ENCODE measurements at places on chromosomes 1 and 21.
A peak's percentile ranks its signal among the peaks of the same experiment; 100 is the strongest.

DNA sequence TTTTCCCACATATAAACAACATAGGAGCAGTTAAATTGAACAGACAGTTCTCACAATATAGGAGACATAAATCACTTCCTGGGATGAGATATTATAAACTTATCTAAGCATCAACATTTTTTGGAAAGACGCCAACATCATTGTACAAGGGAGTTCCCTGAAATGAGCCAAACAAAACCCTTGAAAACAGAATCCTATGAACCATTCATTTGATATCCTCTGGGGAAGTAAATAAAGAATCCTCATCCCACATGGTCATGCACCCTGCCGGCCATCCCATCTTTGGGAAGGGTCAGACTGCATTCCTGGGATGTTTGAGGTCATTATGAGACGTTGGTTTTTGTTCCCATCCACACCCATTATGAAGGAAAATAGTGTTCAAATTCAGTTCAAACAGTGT is 111.8 kb upstream of the USP25 start:
- DNase-seq = no peak

DNA sequence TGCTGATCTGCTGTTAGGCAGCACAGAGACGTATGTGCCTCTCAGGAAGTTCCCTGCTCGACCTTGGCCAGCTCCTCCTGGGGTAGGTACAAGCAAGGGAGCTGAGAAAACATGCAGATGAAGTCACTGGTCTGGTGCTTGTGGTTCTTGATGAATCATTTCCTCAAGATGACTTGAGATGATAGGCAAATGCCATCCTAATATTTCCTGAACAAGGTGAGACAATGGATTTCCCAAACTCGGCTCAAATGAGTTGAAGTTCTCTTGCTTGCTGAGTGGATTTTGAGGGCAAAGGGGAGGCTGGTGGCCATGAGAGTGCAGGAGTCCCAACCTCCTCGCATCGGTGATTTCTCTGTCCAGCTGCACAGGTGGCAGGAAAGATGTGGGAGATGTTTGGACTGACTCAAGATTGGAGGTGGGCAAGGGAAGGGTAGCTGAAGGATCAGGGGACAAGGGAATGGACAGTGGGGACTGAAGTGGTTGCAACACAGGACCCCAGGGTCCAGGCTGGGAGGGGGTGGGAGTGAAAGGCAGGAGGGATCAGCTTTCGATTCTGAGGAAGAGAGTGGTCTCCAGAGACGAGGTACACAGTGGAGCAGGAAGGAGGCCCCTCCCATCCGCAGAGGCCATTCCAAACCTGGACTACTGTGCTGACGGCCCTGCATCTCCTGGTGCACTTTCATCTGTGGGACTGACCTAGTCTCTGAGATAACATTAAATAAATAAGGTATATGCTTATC is 63.9 kb downstream of the CAPN2 start:
- DNase-seq = no peak

- peak; percentile 43 for DNase-seq
Observed at GRCh38 chr1:208242941-208243526, 1.1 kb downstream of the PLXNA2 start.

DNA sequence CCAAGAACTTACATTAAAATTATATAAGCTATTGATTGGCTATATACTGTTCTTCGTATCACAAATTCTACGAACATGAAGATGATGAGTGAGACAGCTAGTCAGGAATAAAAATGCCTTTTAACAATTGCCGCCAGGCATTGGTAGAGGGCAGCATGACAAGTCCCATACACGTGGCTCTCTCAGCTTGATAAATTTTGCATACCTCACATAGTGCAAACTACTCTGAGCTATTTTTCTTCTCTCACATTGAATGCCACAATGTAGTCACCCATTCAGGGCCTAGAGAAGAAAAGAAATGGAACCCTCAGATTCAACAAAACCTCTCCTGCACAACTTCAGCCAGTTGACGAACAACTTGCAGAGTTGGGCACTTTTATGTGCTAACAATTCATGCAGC is 27.0 kb upstream of the FMO2 start:
- no peak for DNase-seq

- DNase-seq = no peak
Observed at GRCh38 chr1:164675342-164675904, 116.4 kb downstream of the PBX1 start.

DNA sequence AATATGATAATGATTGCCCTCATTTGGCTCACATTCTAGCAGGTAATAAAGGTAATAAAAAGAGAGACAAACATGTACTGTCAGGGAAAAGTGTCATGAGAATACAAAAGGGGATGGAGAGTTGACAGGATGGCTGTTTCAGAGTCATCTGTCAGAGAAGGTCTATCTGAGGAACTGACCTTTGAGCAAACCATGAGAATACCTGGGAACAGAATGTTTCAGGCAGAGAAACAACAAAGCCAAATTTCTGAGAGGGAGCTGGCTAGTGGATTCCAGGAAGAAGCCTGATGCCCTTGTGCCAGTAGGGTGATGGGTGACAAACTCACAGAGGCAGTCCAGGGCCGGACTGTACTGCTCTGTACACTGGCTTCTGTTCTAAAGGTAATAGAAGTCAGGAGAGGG is 107.2 kb downstream of the C1orf21 start:
- DNase-seq = no peak

DNA sequence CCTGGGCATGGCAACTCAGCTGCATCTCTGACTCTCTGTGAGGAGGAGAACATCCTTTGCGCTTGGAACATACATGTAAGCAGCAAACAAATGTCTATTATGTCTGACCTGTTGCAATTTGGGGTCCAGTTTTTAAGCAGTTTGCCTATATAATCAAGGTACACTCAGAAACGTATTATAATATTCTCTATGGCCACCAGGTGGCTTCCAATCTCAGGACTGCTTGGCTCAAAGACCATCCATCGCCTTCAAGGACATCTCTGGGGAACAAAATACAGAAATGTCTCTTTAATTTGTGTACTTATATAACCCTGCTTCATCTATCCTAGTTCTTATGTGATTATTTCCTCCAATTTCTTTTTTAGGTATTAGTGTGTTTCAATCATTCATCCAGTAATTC is 227.2 kb downstream of the OLFM3 start:
- no peak for DNase-seq

DNA sequence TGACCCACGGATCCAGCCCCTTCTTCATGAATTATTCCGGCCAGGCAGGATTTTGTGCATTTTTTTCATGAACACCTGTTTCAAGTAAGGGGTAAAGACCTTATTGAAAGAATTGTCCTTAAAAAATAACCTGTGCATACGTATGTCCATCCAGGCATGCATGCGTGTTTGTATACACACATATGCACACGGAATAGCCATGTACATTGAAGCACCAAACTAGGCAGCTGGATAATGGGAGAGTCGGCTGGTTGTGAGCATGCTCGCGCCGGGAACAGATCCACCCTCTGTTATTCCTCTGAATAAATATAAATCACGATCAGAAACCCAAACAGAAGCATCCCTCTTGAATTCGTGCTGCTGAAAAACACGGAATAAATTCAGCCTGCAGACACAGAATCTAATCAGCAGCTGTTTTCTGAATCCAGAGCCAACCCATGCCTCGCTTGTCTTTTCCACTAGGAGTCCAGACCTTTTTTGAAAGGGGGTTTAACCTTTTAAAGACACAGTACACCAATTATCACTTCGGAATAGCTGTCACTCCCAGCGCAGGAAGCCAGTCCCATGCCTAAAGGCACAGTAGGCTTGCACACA is at the start of gene HIVEP3:
HIVEP3 (minus strand) TSS at position 473 of the 594 bp plus-strand sequence.
- DNase-seq = no peak

DNA sequence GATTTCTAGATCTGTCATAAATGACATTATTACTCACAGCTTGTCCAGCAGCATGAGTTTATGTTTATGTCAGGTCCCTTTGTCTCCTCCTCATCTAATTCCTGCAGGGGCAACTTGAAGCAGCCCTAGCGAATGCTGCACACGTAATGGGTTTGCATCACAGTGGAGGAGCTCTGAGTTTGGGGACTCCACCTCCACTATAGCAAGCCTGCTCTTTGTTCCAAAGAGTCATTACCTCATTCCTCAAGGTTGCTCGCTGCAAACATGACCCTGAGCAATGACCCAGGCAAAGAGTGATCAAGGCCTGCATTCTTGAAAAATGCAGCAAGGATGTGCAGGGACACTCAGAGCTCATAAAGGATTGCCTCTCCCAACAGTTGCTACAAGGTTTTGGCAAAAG is 261.9 kb downstream of the HHIPL2 start:
- no peak for DNase-seq

GRCh38 chr1:220019071-220019470 is 27.2 kb downstream of the EPRS1 start:
- no peak for DNase-seq

GRCh38 chr1:229101011-229101871 is 169.7 kb upstream of the RAB4A start:
- DNase-seq = no peak

DNA sequence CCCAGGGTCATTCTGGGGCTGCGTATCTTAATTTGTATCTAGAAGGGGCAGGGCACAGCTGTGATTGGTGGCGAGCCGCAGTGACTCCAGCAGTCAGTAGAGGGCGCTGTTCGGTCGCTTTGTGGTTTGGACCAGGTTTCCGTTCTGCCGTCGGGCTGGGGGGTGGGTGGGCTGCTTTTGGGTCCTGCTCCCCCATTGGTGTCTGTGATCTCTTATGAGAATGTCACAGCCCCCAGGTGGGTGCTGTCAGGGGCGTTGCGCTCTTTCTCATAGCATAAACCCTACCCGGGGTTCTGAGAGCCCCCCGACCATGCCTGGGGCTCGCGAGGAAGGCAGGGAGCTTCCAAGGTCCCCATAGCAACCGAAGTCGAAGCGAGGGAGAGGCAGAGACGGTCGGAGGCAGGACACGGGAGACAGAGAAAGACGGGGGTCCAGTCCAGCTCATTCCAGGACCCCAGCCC is 5.4 kb downstream of the TFF3 start:
- no peak for DNase-seq

- DNase-seq = no peak
Observed at GRCh38 chr1:7956218-7957032, 5.1 kb upstream of the PARK7 start.

DNA sequence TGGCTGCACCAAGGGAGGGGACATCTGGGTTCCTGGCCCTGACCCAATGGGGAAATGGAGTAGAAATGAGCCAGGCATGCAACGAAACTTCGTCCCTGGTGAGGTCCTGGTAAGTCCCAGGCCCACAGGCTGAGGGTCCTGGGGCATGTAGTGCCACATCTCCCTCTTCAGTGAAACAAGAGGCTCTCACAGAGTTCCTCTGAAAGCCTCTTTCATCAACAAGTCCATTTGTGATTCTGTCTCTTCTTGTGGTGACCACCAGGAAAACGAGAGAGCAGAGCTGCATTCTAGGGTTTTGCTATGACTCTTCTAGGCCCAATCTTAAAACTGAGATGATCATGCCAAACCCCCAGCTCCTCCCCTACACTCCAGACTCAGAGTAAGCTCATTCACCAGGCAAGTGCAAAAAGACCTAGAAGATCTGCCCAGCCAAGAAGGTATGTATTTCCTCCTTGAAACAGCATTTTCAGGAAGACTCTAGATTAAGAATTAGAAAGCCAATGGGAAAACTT is 24.3 kb upstream of the RNF220 start:
- DNase-seq = no peak

DNA sequence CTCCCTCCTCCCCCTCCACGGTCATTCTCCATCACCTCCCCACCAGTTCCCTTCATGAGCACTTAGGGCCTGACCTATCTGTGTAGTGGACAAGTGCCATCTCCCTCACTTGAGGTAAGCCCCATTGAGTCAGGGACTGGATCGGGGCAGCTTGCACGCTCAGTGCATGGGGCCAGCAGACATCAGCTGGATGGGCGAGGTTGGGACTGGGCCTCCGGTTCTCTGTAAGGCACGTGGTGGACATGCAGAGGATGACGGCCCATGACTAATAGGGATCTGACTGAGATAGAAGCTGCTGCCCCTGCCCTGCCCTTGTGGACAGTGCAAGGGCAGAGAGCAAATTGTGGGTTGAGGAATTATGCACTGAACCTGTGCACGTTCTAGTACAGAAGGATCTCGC is 120.4 kb upstream of the C1orf174 start:
- no peak for DNase-seq

DNA sequence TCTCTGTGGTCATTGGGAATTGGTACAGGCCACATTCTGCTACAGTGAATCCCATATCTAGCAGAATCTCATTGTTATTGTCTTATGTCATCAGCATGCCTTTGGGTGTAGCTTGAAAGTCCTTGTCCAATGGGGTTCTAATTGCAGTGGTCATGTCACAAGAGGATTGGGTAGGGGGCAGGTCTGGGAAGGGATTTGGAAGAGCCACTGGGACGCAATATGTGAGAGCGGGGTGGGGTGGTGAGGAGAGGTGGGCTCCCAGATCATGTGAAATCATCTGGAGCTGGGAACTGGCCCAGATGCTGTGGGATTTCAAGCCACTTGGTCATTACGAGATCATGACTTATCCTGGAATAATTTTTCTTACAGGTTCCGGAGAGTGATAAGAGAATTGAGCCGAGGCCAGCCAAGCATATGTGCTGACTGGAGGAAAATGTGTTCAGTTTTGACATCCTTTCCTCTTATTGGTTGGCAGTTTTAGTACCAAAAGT is 16.3 kb downstream of the CNIH3 start:
- no peak for DNase-seq

DNA sequence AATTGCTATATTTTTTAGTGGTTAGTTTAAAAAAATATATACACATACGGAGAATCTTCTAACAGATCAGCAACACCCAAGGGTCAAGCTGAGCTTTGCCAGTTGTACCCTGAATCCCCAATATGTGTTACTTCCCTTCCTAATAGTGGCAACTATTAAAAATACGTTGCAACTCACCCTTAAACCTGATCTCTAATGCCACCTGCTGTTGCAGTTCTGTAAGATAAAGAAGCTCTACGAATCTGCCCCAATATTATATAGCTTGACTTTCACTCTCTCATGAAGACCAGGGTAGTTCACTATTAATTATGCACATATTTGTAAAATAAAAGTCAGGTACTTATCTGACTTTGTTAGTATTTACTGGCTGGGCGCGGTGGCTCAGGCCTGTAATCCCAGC is 58.4 kb downstream of the ASH1L start:
- peak; percentile 18 for DNase-seq

DNA sequence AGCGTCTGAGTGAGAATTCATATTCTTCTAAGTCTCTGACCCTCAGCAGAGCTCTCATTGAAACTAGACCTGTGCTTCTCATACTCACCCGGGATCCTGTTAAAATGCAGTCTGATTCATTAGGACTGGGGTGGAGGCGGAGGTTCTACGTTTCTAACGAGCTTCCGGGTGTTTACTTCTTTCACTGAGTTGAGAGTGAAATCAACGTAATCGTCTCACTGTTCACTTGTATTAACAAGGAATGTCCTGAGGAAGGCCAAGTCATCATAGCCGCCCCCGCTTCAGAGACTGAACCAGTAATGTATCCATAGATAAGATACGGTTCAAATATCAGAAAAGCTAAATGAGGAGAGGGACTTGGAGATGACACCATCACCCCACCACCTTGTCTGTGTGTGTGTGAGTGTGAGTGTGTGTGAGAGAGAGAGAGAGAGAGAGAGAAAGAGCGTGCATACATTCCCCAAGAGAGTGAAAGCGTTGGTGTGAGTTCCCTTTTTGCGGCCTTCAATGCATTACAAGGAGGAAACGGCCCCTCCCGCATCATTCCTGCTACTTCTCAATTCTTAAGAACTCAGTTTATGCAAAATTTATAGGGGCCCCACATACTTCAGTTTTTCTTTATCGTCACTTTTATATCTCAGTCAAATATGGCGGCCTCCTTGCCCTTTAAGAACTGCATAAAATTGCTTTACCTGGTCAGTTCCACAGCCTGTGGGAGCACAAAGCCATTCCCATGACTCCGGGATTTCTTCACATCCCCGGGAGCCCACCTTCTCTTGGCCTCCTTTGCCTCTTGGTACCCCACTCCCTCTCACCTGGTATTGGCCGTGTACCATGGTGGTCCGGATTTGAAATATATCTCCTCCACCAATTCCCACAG is 19.8 kb downstream of the KMO start:
- DNase-seq = peak; percentile 57
